Glomerular endothelial cell (primary cell): ENCODE measurements at places on chromosomes 16 and 17. TPM values are rescaled to one million over a fixed set of nuclear protein-coding genes. Genes with fewer than 3 reads are reported as not detected.

- no peak for DNase-seq
Measured at GRCh38 chr17:42246515-42246914, 29.7 kb downstream of the STAT5B start.

GRCh38 chr17:83104577-83105505 lies 25.4 kb downstream of the METRNL start:
- DNase-seq, result no peak

- DNase-seq, result no peak
Measured at GRCh38 chr16:53707671-53708070, 3.7 kb downstream of the FTO start.

DNA sequence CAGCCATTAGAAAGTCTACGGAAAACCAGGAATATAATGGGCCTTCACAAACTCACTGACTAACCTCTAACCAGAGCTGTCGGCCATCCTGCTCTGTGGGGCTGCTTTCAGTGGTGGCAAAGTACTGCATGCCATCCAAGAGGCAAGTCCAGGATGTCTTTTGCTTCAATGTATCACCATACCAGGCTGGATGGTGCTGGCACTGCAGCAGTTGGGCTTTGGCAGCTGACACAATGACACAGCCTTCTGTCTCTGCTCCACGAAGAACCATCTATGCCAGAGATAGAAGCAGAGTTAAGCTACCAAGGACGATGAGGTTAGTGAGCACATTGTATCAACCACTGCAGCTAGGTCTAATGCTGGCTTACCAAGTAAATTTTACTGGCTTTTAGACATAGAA lies 9.7 kb upstream of the RSKR start:
- no peak for DNase-seq

TMEM114 gene
- not detected in 2 replicates for total RNA-seq
